Activated CD4-positive, alpha-beta T cell treated with anti-CD3 and anti-CD28 coated beads, Interleukin-2, amount 50 U/mL, for 24 hours (primary cell): ENCODE measurements at places on chromosomes 7 and 10.
A peak's percentile ranks its signal among the peaks of the same experiment; 100 is the strongest.

- DNase-seq, result no peak
Measured at GRCh38 chr7:66939325-66939724, 18.3 kb downstream of the TMEM248 start.

DNA sequence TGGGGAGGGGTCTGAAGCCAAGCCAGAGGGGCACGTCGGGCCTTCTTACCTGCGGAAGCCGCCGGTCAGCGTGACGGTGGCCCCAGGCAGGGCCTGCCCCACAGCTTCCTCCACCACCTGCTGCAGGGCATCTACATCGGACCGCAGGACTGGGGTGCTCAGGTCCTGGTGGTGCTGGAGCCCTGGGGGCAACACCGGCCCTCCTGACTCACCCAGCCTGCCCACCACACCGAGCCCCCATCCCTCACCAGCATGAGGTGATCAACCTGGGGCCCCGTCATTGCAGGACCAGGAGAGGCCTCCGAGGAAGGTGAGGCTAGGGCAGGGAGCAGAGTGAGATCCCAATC lies 8.0 kb downstream of the POLM start:
- no peak for DNase-seq

DNA sequence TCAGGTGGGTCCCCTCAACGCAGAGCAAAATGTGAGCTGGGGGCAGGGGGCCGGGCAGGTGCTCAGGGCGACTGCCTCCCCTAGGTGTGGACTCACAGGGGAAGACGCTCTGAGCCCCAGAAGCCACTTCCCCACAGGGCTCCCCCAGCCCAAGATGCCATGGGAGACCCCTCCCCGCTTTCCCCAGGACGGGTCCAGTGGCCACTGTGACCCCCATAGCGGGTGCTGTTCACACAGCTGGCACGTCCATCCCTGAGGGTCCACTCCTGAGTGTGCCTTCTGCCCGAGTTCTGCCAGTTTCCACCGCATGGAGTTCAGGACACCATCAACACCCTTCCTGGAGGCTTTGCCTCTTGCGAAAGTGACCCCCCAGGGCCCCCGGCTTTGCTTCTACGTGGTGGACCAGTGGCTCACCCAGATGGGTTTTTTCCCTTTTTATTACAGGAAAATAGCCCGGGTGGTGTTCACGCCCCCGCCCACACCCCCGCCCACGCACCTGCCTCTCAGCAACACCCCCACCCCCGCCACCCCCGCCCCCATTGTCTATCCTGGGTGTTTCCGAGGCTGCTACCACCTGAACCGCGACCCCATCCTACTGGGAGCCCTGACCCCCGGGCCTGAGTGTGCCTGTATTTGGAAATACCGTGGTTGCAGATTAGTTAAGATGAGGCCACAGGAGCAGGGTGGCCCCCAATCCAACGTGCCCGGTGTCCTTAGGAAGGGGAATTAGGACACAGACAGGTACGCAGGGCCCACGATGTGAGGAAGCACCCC lies 32.0 kb downstream of the ADAP1 start:
- peak; percentile 42 for DNase-seq

DNA sequence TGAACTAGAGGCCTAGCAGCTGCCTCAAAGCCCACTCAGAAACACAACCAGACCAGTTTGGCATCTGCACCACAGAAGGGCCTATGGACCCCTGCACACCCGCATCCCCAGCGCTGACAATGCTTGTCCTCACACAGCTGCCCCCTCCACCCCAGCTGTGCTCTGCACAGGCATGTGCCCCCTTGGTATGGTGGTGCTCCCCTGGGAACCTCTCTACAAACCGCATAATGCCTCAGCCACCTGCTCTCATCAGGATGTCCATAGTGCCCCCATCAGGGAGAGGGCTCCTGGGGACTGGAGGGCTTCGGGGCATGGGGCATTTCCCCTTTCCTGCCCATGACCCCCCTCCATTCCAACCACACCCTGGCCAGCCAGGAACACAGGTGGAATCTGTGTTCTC lies 347.5 kb downstream of the GRID1 start:
- DNase-seq, result no peak

DNA sequence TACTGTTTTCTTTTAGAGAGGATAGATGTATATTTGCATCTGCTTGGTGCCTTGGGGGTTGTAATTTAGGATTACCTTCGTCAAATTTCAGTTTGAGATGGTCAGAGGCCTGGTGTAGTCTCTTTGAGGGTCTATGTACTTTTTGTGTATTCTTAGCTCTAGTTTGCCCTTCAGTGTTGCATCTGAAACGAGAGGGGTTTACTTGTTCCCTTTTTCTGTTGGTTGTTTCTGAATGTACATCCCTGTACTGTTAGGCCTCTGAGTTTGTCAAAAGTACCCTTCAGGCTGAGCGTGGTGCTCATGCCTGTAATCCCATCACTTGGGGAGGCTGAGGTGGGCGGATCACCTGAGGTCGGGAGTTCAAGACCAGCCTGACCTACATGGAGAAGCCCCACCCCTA lies 60.0 kb downstream of the MLLT10 start:
- no peak for DNase-seq

GRCh38 chr7:94452239-94452638 lies 57.4 kb upstream of the CASD1 start:
- DNase-seq, result no peak

DNA sequence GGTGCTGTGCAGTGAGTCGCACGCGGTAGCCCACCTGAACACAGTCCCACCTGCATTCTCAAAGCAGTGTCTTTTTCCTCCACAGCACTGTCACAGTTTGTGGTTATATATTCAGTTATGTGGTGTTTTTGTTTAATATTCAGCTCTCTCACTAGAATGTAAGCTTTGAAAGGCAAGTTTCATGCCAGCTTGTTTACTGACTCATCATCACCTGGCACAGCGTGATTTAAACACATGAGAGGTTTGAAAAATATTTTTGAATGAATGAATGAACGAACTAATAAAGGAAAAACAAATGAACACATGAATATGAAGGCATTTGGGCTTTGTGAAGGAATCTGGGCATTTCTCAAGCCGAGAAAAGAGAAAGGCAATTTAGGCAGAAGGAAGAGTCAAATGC lies 51.9 kb upstream of the TM9SF3 start:
- DNase-seq, result no peak

DNA sequence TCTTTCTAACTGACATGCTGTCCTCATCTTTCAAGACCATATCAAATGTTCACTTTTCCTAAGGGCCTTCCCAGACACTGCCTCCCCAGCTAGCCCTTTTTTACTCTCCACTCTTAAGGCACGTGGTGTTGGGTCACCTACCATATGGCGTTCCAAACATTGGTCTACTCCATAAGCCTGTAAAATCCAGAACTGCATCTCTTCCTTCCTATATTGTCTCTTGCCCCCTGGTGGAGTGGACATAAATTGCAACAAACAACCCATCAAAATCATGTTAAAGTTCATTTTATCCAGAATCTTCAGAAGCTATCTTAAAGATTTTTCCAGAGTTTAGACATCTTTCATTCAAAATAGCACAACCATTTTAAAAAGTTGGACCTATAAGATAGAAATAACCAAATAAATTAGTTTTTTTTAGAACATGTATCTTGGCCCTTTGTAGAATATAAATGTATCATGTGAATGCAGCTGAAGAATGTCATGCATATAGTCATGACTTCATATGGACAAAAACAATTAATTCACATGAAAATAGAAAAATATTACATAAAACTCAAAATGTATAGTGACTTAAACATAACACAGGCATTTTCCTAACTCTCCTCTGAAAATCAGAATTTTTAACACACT lies 180.6 kb upstream of the CHRM2 start:
- no peak for DNase-seq

DNA sequence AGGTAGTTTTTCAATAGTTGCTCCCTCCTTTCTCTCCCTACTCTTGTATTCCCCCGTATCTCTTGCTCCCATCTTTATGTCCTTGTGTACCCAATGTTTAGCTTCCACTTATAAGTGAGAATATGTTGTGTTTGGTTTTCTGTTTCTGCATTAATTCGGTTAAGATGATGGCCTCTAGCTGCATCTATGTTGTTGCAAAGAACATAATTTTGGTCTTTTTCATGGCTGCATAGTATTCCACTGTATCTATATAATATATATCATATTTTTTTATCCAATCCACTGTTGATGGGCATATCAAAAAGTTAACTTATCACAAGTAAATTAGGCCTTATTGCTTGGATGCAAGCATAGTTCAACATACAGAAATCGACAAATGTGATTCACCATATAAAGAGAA lies 594.0 kb downstream of the TYW1 start:
- DNase-seq, result no peak

DNA sequence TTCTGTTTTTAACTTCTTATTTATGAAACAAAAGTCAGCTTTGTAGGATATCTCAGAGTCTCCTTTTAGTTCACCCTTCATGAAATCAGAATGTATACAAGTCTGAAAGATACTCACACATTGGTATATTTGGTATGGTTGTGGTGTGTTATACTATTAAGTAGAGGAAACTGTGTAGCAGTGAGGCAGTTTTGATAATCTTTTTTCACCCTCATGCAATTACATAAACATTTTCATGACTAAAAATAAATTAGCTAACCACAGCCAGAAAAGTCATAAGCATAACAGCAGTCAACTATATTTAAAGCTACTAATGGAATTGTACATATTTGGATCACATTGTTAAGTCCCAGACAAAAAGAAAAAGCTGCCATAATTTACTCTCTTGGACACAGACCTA lies 62.1 kb downstream of the FAM185A start:
- no peak for DNase-seq

DNA sequence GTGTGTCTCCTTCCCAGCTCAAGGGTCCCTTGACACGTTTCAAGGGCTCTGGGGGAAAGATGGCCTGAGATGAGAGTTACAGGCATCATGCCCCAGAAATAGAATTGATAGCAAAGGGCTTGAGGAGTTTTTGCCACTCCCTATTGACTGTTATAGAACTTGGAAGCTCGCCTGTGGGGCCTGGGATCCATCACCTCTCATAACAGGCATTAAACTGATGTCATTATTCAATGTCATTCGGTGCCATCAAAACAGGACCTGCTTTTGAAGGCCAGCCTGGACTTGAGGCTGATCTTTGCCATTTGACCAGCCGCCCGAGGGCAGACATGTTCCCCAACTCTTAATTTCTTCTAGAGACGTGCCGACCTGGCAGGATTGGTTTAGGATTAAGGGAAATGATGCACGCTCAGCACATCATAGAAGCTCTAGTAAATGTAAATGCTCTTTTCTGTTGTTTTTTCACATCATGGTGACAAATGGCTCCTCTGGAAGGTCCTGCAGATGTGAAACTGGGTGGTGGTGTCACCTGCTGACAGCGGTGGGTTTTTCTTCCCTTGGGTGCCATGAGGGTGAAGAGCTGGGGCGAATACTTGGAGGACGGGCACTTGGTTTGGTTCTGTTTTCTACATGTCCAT lies 16.7 kb upstream of the KLF6 start:
- DNase-seq, result no peak

GRCh38 chr10:12531305-12532220 lies 182.2 kb downstream of the CAMK1D start:
- no peak for DNase-seq

GRCh38 chr7:135664046-135664589 lies 1.8 kb downstream of the STMP1 start:
- DNase-seq, result no peak

DNA sequence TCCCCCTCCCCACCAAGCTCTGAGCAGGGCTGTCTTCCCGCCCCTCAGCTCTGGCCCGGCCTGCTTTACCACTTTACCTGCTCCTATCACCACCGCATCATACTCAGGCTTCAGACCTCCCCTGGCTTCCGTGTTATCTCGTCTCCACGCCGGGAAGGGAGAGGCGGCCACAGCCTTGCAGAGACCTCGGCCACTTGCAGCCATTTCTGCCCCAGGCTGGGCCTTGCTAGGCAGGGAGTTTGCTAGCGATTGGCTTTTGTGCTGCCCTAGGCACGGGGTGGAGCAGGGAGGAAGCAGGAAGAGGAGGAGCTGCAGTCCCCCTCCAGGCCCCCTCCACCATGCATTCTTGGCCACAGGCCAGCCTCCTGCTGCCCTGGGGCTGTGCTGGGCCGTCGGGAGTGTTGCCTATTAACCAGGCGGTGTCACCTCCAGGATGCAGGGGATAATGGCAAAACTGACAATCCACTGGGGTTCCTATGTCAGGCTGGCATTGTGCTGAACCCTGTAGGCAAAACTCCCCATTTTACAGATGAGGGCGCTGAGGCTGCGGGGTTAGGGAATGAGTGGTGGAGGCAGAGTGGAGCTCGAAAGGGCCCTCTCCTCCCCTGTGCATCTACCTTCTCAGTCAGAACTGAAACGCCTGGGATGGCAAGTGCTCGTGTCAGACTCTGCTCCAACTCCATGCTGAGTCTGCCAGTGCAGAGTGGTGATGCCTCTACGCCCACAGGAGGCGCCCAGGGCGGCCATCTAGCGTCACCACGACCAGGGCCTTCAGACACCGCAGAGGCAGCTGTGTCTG lies at the start of gene PYROXD2:
PYROXD2 (minus strand) TSS at position 251 of the 799 bp plus-strand sequence; CDS start at position 204, 47 bp downstream.
- DNase-seq, result peak; percentile 27

GRCh38 chr10:120477021-120477742 lies 20.2 kb downstream of the PLPP4 start:
- DNase-seq, result no peak
